Fibroblast of the aortic adventitia (primary cell): ENCODE measurements at places on chromosomes 11 and 22.

DNA sequence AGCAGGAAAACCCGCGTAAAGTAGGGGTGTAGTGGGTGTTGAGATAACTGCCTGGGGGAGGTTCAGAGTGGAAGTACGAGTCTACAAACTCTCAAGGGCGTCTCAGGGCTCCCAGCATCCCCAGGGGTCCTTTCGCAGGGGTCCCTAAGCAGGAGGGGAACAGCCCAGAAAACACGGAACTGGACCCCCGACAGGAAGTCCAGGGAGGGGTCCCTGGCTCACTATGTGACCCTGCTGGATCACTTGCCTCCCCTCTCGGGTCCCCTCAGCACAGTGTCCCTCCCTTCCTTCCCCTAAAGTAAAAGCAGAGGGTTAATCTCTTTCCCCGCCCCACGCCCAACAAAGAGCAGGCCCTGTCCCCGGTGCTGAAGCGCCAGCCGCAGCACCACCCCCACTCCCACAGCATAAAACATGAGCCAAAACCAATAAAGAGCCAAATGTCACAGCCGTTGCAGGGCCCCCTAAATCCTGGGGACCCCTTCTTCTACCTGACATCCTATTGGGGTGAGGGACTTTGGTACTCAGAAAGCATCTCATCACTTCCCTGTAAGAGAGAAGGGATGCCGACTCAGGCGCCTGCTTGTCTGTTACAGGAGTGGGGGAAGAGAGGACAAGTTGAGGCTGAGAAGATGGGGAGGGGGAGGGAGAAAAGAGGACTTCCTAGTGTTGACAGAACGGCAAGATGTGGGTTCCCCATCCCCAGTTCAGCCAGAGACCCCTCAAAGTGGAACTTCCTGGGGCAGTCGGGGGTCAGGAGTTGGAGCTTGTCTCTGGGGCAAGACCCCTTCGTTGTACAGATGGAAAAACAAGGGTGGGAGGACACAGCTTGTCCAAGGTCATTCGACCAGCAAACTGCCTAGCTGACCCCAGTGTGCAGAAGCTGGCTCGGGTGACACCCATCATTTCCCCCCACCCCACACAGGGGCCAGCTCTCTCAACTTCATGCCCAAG is 1.4 kb upstream of the NEFH start:
- DNase-seq = no peak

DNA sequence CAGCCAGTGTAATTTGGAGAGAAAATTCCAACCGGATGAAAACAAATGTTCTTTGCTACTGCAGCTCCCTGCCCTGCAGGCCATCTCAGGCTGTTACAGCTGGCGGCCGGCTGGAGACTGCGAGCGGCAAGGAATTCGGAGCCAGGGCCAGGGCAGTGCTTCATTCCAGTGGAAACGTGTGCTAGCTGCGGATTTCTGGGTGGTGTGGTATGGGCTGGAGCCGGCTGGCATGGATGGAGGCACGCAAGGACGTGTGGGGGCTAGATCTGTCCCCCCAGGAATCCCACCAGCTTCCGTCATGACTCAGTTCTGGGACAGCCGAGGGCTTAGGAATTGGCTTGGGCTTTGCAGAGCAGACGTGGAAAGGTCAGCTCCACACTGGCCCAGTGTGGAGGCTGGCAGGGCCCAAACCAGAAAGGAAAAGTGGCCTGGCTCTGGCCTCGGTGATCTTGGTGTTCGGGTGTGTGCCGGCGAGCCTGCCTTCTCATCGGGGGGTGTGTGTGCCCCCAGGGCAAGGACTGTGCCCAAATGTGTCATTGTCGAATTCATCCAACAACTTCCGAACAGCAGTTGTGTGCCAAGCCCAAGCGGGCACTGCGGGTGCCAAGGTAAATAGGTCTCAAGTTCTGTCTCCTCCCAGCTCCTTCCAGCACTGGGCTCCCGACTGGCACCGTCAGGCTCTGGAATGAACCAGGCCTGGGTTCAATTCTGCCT is 48.1 kb upstream of the SHISAL1 start:
- DNase-seq = peak; percentile 93

DNA sequence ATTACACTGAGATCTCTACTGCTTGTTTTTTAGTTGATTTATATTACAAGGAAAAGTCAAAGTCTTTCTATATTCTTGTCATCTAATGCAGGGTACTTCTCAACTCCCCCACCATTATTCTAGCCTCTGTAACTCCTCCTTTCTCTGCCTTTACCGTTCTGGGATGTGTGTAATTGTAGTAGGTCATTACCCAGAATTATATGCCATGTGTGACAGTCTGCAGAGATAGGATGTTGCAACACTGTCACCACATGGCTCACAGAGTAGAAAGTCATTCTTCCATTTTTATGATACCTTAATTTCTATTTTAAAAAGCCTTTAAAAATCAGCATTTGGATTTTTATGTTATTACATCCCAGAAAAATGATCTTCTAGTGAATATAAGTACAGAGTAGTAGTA is 32.7 kb downstream of the ZNF143 start:
- no peak for DNase-seq

GRCh38 chr22:35596821-35597220 is 20.3 kb downstream of the MB start:
- DNase-seq = no peak

DNA sequence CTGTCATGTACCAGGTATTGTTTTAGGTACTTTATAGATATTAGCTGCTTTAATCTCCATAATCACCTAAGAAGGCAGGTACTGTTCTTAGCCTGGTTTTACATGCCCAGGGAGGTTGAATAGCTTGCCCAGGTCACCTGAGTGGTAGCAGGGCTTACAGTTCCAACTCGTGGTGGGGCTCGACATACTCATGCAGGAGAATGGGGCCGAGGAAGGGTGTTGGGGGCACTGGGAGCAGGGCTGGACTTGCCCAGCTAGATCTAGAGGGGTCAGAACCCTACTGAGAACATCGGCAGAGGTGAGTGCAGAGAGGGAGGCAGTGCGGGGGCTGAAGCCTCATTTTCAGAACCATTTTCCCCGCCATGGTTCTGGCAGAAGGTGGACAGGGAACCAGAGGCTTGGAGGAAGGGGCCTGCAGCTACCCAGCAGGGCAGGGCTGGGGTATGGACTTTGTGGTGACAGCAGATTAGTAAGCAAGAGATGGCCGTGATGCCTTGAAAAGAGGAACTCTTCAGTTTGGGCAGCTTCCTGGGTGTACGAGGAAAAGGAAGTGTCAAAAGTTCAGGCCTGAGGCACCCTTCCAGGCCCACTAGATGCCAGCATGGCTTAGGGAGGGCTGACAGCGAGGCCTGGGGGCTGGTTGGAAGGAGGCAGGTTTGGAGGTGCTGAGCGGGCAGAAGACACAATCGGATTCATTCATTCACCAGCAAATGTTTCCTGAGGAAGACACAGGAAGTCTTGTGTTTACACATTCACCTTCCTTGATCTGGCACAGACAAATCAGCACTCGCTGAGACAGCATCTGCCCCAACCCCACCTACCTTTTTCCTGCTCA is 54.7 kb upstream of the LYVE1 start:
- no peak for DNase-seq

DNA sequence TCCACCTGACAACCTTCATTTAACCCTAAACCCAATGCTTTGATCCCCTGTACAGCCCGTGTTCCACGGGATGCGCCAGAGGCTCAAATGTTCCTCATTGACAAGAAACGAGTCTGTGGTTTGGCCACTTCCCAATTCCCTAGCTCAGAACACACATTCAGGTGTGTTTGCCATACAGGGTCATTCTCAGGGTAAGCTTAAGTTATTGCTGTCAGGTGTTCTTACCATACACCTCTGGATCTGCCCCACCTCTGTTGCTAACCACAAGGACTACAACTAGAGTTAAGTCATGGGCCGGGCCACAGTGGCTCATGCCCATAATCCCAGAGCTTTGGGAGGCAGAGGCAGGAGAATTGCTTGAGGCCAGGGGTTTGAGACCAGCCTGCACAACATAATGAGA is 45.6 kb upstream of the POLD3 start:
- DNase-seq = no peak

- no peak for DNase-seq
Observed at GRCh38 chr22:43483669-43484068, 71.9 kb downstream of the MPPED1 start.

DNA sequence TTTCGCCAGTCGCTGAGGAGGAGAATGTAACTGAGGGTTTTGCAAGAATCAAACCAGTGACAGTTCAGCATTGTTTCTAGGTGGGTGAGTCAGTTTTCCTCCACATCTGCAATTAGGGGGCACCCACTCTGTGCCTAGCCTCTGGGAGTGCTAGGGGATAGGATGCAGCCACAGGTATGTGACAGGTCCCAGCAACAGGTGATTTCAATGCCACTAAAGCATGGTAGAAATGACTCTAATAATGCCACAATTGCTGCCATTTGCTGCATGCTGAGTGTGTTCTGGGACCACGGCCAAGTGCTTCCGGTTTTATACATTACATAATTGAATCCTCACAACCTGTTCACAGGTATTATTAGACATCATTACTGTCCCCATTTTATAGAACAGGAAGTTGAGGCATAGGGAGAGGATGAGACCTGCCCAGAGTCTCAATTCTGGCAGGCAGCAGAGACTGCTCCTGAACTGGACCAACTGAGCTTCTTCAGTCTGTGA is 556 bp downstream of the CRYBB2 start:
- no peak for DNase-seq

GRCh38 chr11:85749287-85749834 is 61.6 kb downstream of the SYTL2 start:
- DNase-seq = no peak

DNA sequence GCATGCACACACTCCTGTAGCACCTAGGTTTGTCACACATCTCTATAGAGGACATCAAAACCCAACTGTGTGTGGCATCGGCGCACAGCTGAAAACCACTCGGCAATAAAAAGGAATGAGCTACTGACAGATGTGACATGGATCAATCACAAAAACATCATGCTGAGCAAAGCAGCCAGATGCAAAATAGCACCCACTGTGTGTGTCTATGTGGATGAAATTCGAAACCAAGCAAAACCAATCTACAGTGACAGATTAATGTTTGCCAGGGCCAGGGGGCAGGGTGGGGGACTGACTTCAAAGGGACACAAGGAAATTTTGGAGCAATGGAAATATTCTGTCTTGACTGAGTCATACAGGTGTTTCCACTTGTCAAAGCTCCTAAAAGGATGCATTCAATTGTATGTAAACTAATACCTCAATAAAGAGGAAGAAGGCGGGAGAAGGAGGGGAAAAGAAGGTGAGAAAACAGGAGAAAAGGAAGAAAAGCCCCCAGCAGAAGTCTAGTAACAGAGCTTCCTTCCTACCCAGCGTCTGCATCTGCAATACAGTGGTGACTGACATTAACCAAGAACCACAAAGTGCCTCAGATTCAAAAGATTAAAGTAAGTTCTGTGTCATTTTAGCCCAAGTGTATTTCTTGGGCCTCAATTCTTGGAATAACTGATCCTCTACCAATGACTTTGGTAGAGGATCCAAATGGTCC is 49.8 kb downstream of the PACSIN2 start:
- no peak for DNase-seq

DNA sequence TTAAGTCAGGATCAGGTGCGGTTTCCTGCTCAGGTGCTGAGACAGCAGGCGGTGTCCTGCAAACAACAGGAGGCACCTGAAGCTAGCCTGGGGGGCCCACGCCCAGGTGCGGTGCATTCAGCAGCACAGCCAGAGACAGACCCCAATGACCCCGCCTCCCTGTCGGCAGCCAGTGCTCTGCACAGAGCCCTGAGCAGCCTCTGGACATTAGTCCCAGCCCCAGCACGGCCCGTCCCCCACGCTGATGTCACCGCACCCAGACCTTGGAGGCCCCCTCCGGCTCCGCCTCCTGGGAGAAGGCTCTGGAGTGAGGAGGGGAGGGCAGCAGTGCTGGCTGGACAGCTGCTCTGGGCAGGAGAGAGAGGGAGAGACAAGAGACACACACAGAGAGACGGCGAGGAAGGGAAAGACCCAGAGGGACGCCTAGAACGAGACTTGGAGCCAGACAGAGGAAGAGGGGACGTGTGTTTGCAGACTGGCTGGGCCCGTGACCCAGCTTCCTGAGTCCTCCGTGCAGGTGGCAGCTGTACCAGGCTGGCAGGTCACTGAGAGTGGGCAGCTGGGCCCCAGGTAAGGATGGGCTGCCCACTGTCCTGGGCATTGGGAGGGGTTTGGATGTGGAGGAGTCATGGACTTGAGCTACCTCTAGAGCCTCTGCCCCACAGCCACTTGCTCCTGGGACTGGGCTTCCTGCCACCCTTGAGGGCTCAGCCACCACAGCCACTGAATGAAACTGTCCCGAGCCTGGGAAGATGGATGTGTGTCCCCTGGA is at the start of gene MYO7A:
TSS of gene MYO7A (plus strand) at position 327 of the 772 bp plus-strand sequence. CDS start 2,389 bp downstream, outside the sequence.
- no peak for DNase-seq

GRCh38 chr22:32665676-32666075 is 135.8 kb upstream of the TIMP3 start:
- DNase-seq = peak; percentile 27

- no peak for DNase-seq
Observed at GRCh38 chr22:28473258-28473657, 206.4 kb downstream of the TTC28 start.
